ENCODE measurements at places on chromosomes 12 and 14. TPM values are rescaled to one million over a fixed set of nuclear protein-coding genes. Genes with fewer than 3 reads are reported as not detected.
A peak's percentile ranks its signal among the peaks of the same experiment; 100 is the strongest.

Gene FAM181A
- 0.90 TPM for polyA plus RNA-seq

Gene VRK1
- 16.5 TPM for polyA plus RNA-seq

Gene CLEC2A
- polyA plus RNA-seq: 2.1 TPM

Gene ASB2
- polyA plus RNA-seq: 0.32 TPM

Gene OTOGL
- polyA plus RNA-seq: not detected

Gene SPATA7
- polyA plus RNA-seq: 11.8 TPM

Gene PMCH
- not detected for polyA plus RNA-seq

- no peak overlapping the region for H3K4me3 ChIP-seq
- H3K4me1 ChIP-seq: no peaks in the 10 kb centered on the region
- no peaks in the 10 kb centered on the region for H3K27me3 ChIP-seq
- peak; percentile 10 for DNase-seq
These were observed 63.1 kb upstream of the SOX5 start for GRCh38 chr12:24012528-24012927.

DNA sequence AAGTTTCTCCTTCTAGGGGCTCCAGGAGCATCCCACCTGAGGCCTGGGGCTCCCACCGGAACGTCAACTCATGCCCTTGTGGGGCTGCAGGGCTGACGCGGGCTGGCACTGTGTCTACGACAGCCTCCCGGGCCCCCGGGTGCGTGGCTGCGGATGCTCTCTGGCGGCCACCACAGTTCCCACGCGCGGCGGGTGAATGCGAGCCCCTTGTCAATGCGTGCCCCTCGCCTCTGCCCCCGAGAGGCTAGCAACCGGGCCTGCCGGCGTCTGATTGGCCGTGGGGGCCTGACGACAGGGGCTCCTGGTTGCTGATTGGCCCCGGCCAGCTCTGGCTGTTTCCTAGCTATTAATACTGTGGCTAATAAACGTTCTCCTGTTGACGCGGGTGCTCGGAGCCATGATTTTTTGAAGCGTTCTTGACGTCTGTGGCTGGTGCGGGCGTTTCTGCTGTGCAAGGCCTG lies 1.8 kb upstream of the MEG3 start:
- H3K4me3 ChIP-seq: no peak overlapping the region
- H3K36me3 ChIP-seq: no peaks in the 10 kb centered on the region
- no peaks in the 10 kb centered on the region for H3K27me3 ChIP-seq

GRCh38 chr14:45811155-45811554 lies 558.2 kb upstream of the MIS18BP1 start:
- H3K36me3 ChIP-seq: no peaks in the 10 kb centered on the region
- no peaks in the 10 kb centered on the region for H3K27me3 ChIP-seq
- no peaks in the 10 kb centered on the region for H3K4me1 ChIP-seq
- DNase-seq: no peak
- no peak overlapping the region for H3K4me3 ChIP-seq

DNA sequence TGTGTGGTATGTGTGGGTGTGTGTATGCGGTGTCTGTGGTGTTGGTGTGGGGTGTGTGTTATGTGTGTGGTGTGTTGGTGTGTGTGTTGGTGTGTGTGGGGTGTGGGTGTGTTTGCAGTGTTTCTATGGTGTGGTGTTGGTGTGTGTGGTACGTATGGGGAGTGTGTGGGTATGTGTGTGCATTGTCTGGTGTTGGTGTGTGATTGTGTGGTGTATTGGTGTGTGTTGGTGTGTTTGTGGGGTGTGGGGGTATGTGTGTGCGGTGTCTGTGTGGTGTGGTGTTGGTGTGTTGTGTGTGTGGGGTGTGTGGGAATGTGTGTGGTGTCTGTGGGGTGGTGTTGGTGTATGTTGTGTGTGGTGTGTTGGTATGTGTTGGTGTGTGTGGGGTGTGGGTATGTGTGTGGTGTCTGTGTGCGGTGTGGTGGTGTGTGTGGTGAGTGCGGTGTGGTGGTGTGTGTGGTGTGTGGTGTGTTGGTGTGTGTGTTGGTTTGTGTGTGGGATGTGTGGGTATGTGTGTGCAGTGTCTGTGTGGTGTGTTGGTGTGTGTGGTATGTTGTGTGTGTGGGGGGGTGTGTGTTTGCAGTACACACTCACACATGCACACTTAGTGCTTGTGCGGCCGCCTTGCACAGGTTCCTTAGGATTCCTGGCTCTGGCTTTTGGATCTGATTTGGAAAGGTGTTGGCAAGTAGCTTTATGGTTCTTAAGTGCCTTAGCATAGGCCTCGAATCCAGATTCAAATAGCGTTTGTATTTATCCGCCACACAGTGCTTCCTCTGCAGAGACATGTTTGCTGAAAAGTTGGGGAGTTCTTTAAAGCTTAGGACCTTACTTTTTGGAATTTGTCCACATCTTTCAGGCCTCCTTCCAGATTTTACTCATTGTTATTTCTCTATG lies 16.4 kb downstream of the MLXIP start:
- no peaks in the 10 kb centered on the region for H3K36me3 ChIP-seq
- no peak for DNase-seq
- no peaks in the 10 kb centered on the region for H3K27me3 ChIP-seq
- no peak overlapping the region for H3K4me3 ChIP-seq

DNA sequence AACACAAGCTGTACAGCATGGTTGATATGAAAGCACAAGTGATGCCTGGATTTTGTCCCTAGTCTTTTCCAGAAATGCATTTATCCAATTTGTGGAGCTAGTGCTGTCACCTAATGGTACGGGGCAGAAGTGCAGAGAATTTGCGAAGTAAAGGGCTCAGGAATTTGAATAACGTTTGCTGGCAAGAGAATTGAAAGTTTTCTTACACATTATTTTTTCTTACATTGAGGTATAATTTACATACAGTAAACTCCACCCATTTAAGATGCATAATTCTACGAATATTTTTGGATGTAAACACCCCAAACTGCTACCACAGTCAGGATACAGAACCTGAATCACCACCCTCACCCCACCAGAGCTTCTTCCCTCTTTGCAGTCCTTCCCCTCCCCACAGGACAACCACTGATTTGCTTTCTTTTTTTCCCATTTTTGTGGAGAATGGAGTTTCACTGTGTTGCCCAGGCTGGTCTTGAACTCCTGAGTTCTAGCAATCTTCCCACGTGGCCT lies 3.5 kb downstream of the AICDA start:
- no peaks in the 10 kb centered on the region for H3K4me1 ChIP-seq
- no peak overlapping the region for H3K27ac ChIP-seq
- DNase-seq: peak; percentile 60
- H3K36me3 ChIP-seq: no peaks in the 10 kb centered on the region
- H3K4me3 ChIP-seq: no peak overlapping the region

GRCh38 chr12:82758749-82759330 lies 72.1 kb downstream of the TMTC2 start:
- no peak overlapping the region for H3K27ac ChIP-seq
- no peaks in the 10 kb centered on the region for H3K27me3 ChIP-seq
- no peaks in the 10 kb centered on the region for H3K36me3 ChIP-seq
- no peak for DNase-seq
- no peaks in the 10 kb centered on the region for H3K4me1 ChIP-seq
- H3K4me3 ChIP-seq: no peak overlapping the region

GRCh38 chr12:28378736-28379135 lies 188.5 kb downstream of the CCDC91 start:
- H3K4me3 ChIP-seq: no peak overlapping the region
- DNase-seq: no peak

DNA sequence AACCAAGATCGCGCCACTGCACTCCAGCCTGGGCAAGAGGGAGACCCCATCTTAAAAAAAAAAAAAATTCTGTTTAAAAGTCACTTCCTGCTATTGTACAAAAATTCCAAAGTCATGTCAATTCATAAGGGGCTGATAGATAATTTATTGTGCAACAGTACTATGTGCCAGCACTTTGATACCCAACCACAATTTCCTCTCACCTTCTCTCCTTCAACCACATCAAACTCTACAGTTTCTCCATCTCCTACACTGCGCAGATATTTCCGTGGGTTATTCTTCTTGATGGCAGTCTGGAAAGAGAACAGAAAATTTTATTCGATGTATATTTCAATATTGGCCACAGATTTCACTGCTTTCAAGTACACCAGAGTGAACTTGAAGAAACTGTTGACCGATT lies 7.6 kb downstream of the YBX3 start:
- no peak for DNase-seq
- no peaks in the 10 kb centered on the region for H3K27me3 ChIP-seq
- H3K36me3 ChIP-seq: no peaks in the 10 kb centered on the region
- no peak overlapping the region for H3K27ac ChIP-seq
- peaks cover 20% of the 10 kb centered on the region for H3K4me1 ChIP-seq
- H3K4me3 ChIP-seq: no peak overlapping the region

- DNase-seq: peak; percentile 44
- H3K4me1 ChIP-seq: no peaks in the 10 kb centered on the region
- no peak overlapping the region for H3K4me3 ChIP-seq
- H3K27ac ChIP-seq: peak overlapping the region; percentile 25
- H3K36me3 ChIP-seq: no peaks in the 10 kb centered on the region
These were observed 1.7 kb downstream of the ANGEL1 start for GRCh38 chr14:76810953-76811400.

GRCh38 chr12:6078398-6079096 lies 45.9 kb downstream of the VWF start:
- no peaks in the 10 kb centered on the region for H3K27me3 ChIP-seq
- H3K4me1 ChIP-seq: no peaks in the 10 kb centered on the region
- no peaks in the 10 kb centered on the region for H3K36me3 ChIP-seq
- H3K27ac ChIP-seq: no peak overlapping the region
- no peak for DNase-seq

- no peak overlapping the region for H3K4me3 ChIP-seq
- no peaks in the 10 kb centered on the region for H3K4me1 ChIP-seq
- DNase-seq: no peak
- no peaks in the 10 kb centered on the region for H3K27me3 ChIP-seq
- H3K36me3 ChIP-seq: no peaks in the 10 kb centered on the region
- no peak overlapping the region for H3K27ac ChIP-seq
These were observed 46.6 kb upstream of the PLEKHG6 start for GRCh38 chr12:6263931-6264330.

DNA sequence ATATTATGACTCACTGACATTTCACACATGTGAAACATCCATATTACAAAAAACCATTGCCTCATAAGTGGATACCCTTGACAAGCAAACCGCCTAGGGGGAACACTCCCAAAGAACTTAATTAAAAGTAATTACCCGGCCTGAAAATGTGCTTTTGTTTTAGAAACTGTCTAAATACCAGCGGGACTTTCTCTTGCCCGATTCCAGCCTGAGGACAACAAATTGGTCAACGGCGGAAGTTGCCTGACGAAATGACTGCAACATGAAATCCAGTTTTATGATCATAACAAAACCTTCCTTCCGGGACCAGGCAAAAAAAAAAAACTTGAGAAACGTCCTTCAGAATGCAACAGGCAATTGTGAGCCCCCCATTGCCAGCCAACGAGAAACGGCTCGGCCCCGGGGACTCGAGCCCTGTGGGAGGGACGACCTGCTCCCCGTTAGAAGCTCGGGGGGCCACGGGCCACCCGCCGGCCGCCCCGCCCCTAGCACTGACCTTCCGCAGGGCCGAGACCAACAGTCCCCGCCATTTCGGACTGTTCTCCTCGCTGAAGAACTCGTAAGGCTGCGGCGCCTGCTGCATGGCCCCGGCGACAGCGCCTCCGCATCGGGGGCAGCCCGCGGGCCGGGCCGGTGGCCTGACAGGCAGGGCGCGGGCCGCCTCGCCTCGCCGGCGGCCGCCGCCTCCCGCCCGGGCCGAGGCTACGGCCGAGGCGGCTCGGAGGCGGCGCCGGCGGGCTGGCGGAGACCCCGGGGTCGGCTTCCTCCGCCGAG lies 490 bp downstream of the SOS2 start:
- H3K27me3 ChIP-seq: no peaks in the 10 kb centered on the region
- no peaks in the 10 kb centered on the region for H3K36me3 ChIP-seq
- peak overlapping the region; percentile 69 for H3K4me3 ChIP-seq
- peaks cover 19% of the 10 kb centered on the region for H3K4me1 ChIP-seq
- H3K27ac ChIP-seq: peak overlapping the region; percentile 94

DNA sequence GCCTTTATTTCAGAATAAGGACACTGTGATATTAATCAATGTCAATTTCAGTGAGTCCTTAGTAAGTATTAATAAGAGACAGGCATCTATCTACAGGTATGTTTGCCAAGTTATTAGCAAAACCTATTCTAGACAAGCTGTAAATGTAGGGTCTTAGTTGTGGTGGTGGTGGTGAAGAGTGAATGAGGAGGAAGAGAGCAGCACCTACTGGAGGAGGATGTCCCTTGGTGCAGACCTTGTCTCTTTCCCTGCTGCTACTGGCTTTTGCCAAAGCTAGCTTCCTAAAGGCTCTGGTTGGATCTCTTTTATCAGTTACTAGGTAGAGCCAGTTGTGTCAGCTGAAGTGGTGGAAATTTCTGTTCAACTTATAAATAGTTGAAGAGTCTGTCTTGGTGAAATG lies 304.8 kb upstream of the ATP2B1 start:
- H3K4me1 ChIP-seq: peaks cover 6% of the 10 kb centered on the region
- DNase-seq: peak; percentile 13
- H3K27me3 ChIP-seq: no peaks in the 10 kb centered on the region
- no peaks in the 10 kb centered on the region for H3K36me3 ChIP-seq

DNA sequence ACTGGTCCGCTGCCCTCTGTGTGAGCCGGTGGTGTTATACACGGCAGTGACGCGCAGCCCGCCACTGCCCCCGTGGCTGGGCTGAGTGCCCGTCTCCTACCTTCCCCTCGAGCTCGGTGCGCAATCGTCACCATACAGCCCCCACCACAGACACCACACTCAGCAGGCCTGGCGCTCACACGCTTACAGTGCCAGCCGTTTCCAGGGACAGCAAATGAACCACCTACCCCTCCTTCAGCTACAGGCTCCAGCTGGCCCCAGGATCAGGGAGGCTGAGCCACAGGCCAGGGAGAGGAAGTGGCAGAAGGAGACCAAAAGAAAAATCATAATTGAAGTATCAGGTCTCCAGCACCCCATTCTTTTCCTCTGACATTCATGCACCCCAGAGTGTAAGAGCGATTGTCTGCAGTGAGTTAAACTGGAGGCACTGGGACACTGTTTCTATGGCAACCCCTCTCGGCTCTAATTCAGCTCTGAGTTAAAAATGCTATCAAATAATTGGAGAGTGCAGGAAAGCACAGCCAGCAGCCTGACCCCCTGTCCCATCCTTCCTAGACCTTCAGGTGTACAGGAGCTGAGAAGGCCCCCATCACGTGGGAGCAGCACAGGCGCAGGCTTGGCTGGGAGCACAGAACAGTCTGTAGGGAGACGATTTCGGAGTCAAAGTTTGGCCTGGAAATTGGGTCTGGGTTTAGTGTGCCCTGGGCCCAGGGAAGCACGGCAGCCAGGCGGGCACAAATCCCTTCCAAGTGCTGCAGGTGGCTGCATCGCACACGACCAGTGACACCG lies 18.0 kb downstream of the LRTM2 start:
- H3K27ac ChIP-seq: no peak overlapping the region
- no peak for DNase-seq
- no peaks in the 10 kb centered on the region for H3K27me3 ChIP-seq
- no peaks in the 10 kb centered on the region for H3K4me1 ChIP-seq
- no peak overlapping the region for H3K4me3 ChIP-seq
- no peaks in the 10 kb centered on the region for H3K36me3 ChIP-seq

GRCh38 chr12:3698218-3698974 lies 54.5 kb downstream of the CRACR2A start:
- H3K27ac ChIP-seq: no peak overlapping the region
- H3K4me3 ChIP-seq: no peak overlapping the region
- H3K4me1 ChIP-seq: no peaks in the 10 kb centered on the region
- no peaks in the 10 kb centered on the region for H3K36me3 ChIP-seq

Data from hepatocyte (in vitro differentiated cells).